ENCODE measurements at places on chromosomes 1 and 21.

DNA sequence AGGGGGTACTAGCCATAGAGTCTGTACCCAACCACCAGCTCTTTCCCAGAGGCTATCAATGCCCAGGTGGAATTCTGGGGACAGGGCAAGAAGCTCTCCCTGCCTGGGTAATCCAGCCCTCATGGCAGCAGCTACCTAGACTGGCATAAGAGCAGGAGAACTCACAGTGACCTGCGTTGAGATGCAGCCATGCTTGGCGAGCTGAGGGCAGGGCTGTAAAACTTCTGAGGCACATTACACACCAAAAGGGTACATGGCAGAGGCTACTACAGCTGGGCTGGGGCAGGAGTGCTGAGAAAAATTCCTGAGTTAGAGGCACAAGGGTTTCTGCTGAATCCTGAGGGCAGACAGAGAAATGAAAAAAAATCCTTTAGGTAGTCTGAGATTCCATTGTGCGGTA lies 927.9 kb upstream of the B3GALT2 start:
- DNase-seq = no peak

DNA sequence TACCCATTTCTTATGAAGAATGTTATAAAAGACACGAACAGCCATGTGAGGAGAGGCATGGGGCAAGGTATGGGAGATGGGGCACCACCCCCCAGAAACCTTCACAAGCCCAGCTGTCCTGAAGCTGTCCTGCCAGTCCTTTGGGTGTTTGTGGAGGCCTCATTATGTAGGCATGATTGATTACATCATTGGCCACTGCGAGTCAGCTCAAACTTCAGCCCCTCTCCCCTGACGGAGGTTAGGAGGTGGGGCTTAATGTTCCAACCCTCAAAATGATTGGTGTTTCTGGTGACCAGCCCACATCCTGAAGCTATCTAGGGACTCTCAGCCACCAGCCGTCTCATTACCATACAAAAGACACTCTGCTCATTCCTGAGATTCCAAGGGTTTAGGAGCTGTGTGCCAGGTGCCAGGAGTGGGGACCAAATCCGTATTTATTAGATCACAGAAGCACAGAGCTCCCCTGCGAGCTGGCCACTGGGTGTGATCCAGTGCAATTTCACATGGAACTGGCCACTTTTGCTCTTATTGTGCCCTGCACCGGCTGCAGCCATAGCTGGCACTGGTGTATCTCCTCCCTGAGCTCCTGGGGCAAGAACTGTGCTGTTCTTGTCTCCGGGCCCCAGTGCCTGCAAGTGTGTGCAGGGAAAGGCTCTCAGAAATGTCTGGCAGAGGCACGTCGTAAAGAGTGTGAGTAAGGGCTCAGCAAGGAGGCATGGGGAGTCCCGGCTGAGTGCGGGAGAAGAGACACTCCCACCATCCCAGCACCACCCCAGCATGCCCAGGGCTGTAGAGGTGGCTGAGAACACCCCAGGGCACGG lies 10.5 kb downstream of the KIAA1614 start:
- DNase-seq = no peak

GRCh38 chr1:238177960-238178645 lies 287.4 kb upstream of the ZP4 start:
- no peak for DNase-seq

DNA sequence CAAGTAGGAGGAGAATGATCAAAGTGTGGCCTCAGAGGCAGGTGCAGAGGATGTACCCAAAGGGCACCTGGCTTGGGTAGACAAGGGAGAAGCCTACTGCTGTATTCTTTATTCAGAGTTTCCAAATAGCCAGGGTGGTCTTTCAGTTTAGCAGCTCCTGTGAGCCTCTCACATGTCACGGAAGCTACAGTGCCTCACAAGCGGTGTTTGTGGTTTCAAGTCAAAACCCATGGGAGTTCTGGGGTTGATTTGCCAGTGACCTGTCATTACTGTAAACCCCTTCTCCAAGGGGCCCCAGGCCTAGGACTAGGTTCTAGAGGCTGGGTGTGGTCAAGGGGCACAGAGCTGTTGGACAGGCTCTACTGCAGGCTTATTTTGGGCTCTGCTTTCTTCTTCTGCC lies 10.2 kb upstream of the IL10 start:
- DNase-seq = no peak

- DNase-seq = no peak
These were observed 10.8 kb upstream of the NFASC start for GRCh38 chr1:204859861-204860267.

DNA sequence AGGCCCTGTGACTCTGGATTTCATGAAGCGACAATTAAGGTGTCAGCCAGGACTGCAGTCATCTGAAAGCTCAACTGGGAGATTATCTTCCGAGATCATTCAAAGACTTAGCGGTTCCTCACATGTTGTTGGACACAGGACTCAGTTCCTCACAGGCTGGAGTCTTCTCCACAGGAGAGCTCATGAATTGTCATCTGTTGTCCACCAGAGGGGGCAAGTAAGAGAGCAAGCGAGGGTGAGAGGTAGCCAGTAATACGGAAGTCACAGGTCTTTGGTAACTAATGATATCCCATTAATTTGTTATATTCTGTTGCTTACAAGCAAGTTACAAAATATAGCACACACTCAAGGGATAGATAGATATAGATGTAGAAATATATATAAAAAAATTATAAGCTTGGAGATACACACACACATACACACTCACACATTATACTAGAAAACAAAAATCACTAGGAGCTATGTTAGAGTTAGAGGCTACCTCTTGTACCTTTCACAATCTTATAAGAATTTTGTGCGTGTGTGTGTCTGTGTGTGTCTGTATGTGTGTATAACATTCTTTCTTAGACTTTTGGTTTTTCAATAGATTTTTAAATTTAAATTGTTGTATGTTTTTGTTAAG lies 1695.3 kb downstream of the BRINP3 start:
- no peak for DNase-seq

DNA sequence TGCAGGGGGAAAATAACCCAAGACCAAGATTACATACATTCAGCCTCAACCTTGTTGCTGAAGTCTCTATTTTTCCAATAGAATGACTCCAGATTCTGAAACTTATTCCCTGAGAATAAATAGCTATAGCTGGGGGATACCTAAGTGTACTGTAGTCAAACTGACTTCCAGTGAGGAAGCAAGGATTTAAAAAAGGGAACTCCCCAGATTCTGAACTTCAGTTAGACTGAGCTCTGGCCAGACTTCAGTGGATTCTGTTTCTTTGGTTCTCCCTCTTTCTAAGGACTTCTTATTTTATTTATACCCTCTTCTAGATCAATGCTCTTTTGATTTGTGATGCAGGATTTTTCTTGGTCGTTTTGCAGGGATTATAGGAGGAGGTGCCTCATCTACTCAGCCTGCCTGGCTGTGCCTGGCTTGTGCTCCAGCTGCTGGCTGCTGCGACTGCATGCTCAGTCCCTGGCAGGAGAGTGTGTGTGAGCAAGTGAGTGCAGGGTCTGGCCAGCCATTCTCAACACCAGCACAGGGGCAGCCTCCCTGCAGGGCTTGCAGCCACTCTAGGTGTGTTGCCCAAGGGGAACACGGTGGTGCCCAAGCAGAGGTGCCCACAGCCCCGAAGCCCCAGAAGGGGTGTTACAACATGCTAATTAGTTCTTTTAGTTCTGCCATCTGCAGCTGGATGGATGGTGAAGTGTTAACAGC lies 43.0 kb downstream of the SPATA17 start:
- no peak for DNase-seq

DNA sequence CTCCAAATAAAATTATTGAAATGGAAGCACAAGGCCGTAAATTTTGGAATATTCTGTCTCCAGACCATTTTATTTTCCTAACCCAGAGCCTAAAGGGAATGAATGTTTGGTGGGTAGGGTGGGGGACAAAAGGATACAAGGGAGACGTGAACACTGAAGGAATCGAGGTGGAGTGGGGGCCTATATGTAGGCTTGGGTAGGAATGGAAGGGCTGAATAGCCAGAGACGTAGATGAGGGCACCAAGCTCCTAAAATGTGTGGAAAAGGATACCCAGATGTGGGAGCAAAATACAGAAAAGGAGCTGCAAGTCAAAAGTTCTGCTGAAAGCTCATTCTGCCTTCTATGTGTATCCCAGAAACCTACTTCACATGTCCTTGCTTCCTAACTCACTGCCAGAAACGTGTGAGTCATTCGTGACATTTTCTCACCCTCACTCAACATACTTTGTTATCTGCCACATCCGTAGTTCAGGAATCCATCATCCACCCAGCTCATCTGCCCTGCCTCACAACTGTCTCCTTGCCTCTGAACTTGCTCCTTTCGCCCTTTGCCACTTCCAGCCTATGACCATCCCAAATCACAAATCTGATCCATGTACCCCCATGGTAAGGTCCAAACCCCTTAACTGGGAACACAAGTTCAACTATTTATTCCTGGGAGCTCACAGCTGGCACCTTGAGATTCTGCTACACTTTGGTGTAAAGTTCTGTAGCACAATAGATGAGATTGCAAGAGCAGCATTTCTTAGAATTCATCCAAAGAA lies 84.1 kb upstream of the PRDX6 start:
- DNase-seq = no peak

- no peak for DNase-seq
These were observed 827 bp downstream of the OR2B11 start for GRCh38 chr1:247456914-247457639.

DNA sequence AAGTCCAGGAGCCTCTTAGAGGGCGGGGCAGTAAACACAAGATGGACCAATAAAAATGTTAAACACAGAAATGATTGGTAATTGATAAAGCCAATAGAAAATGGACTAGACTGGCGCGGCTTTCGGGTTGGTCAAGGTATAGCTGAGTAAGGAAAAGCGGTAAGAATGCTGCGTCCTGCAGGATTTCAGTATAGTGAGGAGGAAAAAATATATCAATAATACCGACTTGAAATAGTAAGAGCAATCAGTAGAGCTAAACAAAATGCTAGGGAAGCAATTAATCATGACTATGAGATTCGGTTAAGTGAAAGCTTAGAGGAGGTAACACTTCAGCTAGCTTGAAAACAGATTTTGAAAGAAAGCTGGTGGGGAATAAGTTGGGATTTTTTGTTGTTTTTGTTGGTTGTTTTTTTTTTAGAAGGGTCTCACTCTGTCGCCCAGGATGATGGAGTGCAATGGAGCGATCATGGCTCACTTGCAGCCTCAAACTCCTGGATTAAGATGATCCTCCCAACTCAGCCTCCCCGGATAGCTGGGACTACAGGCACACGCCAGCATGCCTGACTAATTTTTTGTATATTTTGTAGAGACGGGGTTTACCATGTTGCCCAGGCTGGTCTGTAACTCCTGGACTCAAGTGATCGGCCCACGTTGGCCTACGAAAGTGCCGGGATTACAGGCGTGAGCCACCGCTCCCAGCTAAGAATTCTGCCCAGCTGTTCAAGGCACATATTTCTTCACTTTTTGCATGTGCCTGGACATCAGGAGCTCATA lies 711 bp upstream of the TESK2 start:
- DNase-seq = peak; percentile 43

DNA sequence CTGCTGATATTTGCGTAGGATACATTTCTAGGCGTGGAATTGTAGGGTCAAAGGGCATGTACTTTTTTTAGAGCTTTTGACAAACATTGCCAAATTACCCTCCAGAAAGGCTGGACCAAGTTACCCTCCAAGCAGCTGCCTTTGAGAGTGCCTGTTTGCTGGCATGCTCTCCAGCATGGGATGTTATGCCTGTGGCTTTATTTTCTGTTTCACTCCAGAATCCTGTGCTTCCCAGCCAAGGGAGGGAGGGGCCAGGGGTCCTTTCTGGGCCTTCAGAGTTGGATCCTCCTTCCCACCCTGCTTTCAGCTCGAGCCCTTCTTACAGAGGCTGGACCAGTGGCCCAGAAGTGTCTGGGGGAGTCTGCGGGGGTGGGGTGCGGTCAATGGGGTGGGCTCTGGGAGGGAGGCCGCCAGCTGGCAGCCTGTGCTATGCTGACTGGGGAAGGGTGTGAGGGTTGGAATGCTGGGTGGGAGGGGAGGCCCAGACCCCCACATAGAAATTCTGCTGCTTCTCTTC lies 81.2 kb downstream of the EPHB2 start:
- DNase-seq = no peak

DNA sequence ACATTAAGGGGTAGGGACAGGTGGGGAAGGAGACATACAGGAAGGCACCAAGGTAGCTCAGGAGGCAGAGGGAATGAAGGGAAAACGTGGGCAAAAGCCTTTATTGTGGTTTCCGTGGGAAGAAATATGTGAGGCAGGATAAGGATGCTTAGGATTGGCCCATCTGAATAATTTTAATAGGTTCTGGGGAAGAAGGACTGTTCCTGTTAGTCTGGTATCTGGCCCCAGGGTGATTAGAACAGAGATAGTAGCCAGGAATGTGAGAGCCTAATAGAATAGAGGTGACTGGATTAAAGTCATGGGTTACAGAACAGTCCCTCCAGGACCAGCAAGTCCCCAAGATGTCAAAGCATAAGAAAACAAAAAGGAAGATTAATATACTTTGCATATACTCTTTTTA lies 545.2 kb upstream of the CAMK1G start:
- DNase-seq = no peak

DNA sequence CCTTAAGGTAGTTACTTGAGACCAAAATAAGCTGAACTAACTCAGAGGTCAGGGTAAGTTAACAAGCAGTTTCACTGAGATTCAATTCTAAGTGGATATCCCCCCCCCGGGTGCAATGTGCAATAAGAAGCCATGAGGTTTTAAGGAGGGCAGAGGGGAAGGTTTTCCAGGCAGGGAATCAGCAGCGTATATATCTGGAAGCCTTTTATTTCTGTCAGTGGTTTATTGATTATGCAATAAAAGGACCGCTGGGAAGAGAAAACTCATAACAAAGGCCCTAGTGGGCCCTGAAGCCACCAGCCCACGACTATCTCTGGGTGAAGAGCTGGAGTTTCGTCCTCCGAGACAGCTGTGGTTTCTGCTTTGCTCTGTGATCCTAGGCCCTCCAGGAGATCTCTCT lies 53.1 kb upstream of the CTPS1 start:
- DNase-seq = no peak

DNA sequence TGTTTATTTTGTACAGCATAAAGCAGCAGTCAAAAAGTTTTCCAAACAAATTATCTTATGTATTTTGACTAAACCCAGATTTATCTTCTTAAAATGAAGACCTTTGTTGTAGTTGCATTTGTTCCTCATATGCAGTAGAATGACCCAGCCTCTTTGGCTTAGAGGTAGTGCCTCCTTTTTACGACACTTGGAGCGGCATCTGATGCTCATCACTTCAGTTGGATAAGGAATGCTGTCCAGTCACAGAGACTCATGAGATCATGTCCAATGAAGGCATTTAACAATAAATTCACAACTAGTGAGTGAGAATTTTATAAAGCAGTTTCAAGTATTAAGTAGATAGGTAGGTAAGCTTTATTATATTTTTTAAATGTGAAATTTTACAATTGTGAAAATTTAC lies 35.2 kb downstream of the PTPRC start:
- DNase-seq = no peak

DNA sequence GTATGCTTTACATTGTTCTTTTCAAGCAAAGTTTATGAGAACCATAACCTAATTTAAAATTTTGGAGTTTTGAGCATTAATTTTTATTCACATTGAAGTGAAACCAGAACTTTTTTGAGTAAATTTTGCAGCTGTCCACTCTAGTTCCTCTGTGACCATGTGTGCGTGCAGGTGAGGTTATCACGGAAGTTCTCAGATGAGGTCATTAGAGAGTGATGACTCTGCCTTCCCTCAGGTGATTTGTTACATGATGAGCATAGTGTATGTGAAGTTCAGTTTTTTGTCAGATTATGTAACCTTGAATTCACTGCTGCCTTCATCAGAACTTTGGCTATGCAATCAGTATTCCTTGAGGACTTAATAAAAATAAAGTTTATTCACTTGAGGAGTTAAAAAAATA lies 828.2 kb downstream of the ADGRL2 start:
- DNase-seq = no peak

- no peak for DNase-seq
These were observed 62.8 kb upstream of the KIF26B start for GRCh38 chr1:245091818-245092637.

Measured in left lobe of liver (tissue), 2 donors.